ENCODE measurements at places on chromosomes 1 and 21.

GRCh38 chr1:230062521-230062920 is 4.5 kb upstream of the GALNT2 start:
- no peak for DNase-seq

GRCh38 chr21:31287201-31287600 is 56.9 kb downstream of the TIAM1 start:
- DNase-seq: no peak

GRCh38 chr1:233252441-233252840 is 43.1 kb downstream of the PCNX2 start:
- DNase-seq: no peak

DNA sequence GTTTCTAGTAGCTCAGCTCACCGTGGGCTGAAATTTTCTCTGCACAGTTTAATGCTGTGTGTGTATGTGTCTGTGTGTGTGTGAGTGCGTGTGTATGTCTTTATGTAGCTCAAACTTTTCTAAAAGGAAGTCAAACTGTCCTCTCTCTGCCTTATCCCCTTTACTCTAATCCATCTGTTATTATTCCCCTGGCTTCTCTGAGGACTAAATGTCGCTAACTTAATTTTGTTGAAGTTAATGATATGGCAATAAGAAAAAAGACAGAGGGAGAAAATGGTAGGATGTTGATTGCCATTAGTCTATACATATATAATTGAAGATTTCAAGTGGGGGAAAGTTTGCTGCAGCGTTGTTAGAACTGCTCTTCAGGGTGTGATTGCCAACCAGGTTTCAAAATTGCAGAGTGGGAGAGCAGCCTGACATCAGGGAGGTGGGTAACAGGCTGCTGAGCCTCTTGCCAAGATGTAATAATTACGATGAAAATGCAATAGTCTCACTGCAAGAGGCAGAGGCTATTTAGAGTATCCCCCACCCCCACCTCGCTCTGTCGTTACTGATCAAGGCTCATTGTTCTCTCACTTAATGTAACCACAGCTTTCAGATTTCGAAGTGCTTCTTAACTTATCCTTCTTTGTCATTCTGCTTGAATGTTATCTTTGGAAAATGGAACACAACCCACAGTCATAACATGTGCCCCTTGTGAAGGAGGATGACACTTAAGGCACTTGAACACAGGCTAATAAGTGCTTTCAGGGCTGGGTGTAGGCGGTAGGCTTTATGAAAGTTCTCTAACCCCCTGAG is 559.0 kb upstream of the PLXNA2 start:
- DNase-seq: no peak

DNA sequence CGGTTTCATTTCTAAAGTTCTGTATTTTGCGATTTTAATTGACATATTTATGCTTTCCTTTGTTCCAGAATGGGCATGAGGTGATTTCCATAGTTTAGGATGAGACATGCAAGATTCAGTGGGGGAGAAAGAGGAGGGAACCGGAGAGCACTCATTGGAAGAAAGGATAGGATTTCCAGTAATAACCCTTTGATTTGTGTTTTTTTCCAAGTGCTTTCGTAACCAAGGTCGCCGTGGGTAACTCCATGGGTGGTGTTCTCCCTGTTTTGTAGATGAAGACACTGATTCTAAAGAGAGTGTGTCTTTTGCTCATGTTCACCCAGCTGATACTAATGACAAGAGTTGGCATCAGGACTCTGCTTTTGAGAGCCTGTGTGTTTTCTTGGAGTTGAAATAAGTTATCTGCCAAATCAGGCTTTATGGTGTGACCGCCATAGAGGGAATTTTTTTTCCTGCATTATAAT is 170.1 kb downstream of the DHRS3 start:
- peak; percentile 91 for DNase-seq

GRCh38 chr1:169914531-169914930 is 20.8 kb upstream of the SCYL3 start:
- DNase-seq: peak; percentile 56

- DNase-seq: peak; percentile 81
These were observed 604.8 kb upstream of the ADAMTS5 start for GRCh38 chr21:27571706-27572105.

DNA sequence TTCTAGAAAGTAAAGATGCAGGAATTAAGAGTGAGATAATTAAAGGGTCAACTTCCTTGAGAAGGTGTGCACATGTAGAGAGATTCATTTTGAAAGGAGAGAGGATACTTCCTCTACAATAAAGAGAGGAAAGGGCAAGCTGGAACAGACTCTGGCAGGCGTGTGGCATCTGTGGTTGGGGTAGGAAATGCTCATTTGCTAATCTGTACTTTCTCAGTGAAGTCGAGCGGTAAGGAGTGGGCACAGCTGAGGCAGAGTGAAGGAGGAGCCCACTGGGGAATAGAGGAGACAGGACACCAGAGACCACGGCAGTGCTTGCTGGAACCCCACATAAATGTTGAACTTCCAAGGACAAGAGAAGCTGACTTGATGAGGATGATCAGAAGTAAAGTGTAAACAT is 49.1 kb downstream of the PCSK9 start:
- DNase-seq: no peak

DNA sequence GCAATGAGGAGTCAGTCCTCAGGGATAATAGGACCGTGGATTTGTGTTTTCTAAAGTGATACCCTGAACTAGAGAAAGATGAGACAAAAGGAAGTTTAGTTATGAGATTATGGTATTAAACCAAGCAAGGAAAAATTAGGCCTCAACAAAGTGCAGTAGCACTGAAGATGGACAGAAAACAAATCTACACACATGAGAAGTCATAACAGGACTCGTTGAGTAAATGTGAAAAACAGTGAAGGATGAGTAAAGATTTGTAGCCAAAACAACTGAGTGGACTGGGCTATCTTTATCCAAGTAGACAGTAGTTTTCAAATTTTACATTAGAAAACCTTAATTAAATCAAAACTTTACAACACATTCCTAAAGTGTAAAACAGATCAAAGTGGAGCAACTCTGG is 15.0 kb downstream of the EPRS1 start:
- DNase-seq: no peak

DNA sequence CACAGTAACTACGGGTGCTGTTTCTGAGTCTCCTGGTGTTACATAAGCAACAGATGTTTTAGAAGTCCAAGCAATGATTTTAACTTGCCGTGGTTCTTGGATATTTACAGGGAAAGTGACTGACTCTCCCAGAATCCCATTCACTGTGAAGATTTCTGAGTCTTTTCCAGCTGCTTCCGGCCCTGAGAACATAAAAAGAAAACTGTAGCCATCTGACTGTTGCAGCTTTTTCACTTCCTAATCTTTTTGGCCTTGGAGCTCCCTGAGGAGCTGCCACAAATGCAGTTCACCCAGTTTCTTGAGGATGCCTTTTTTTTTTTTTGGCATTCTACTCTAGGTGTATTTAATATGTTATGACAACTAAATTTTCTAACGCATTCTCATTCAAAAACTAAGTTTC is 13.7 kb downstream of the CD84 start:
- no peak for DNase-seq

DNA sequence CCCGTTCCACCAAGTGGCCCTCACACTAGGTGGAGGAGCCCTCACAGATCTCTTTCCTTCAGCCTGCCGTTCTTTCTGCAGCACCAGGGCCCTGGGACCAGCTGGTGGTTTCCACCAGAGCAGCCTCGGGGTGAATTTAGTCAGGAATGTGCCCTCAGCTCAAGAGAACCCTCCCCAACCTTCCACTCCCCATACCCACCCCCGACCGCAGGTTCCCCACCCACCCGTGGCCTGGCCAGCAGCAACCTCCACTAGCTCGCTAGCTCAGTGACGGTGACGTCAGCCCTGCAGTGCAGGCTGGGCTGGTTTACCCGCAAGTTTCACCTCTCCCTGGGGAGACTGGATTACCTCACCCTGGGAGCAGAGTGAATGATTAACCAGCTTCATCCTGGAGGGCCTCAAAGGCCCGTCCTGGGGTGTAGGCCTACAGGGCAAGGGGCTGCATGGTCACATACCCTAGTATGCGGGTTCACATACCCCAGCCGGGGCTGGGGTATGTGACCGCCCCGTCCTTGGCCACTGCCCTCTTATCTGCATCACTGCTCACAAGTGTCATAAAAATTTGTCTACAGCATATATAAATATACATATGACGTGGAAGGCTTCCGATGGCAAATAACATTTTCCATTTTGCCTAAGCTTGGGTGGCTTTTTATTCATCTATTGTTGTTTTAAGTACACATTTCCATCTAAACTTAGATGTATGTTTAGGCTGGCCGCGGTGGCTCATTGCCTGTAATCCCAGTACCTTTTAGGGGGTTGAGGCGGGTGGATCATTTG is 24.5 kb downstream of the ELF3 start:
- peak; percentile 95 for DNase-seq

GRCh38 chr1:100265562-100265930 is 470 bp upstream of the RTCA start:
- peak; percentile 39 for DNase-seq

DNA sequence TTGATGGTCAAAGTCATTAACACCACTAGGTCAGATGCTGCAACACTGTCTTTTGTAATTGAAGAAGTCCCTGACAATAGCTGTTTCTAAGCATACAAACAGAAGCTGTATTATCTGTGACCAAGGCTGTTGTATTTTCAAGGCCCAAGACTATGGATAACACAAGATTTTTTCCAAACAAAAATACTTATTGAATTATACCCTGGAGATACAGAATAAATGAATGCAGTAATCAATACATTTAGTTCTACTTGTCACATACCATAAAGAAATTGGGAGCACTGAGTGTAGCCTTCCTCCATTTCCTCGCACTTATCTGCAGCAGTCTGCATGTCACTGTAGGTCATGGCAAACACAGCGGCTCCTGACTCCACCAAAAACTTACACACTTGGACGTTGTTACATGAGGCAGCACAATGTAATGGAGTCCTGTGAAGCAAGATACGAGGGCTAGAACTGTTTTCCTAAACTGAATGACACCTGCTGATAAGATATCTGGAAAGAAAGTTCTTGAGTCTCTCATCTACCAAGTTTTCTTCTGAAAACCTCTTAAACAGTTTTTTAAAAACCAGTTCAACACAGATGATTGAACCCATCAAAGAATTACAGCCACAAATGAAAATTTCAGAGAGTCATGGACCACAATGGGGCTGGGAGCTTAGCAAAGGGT is 56.9 kb downstream of the TP53BP2 start:
- DNase-seq: no peak

- DNase-seq: no peak
These were observed 832.3 kb downstream of the LTN1 start for GRCh38 chr21:28160378-28160777.

DNA sequence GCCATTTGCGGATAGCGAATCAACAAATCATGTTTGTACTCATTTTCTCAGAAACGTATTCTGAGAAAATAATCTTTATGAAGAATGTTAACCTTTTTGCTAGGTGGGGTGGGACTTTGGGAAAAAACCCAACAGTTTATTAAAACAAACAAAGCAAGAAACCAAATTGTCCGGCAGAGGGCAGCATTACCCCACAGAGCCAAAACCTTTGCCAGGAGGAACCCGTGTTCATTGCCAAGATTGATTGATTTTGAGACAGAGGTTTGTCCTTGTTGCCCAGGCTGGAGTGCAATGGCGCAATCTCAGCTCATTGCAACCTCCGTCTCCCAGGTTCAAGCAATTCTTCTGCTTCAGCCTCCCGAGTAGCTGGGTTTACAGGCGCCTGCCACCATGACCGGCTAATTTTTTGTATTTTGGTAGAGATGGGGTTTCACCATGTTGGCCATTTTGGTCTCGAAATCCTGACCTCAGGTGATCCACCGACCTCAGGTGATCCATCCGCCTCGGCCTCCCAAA is 70.8 kb upstream of the RHOU start:
- DNase-seq: peak; percentile 64

DNA sequence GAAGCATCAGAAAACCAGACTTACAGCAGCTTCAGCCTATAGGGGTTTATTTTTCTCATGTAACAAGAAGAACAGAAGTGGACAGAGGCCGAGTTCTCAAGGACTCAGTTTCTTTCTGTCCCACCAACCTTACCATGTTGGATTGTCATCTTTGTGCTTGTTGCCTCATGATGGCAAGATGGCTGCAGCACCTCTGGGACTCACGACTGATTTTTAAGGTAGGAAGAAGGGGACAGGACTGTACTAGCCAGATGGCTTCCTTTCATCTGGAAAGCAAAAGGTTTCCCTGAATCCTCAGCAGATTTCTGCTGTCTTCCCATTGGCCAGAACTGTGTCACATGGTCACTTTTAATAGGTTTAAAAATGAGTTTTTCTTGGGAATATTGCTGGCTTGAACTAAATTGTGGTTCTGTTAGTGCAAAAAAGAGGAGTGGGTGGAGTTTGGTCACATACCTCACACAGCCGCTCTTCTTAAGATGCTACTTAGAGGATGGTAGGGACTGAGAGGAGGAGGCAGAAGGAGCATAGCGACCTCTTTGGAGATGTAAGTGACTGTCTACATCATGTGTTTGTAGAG is 48.1 kb upstream of the ENAH start:
- peak; percentile 51 for DNase-seq

DNA sequence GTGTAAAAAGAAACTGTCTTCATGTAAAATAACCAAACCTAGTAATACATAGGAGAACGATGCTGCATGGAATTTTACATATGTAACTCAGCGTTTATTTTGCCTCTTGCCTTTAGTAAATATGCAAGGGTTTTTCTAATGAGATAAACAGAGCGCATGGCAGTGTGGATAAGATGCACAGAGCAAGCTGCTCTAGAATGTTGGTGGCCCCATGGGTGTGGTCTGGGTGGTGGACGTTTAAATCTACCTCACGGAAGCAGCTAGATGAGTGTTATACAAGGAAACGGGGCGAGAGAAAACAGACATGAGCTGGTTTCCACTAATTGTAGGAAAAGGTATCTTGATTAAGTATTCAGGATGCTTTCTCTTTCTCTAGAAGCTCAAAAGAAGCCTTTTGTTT is 205.9 kb downstream of the DSCAM start:
- no peak for DNase-seq

- no peak for DNase-seq
These were observed 155.4 kb upstream of the KCND3 start for GRCh38 chr1:112144733-112145426.

- DNase-seq: no peak
These were observed 147.8 kb downstream of the SLC45A1 start for GRCh38 chr1:8465692-8466091.

DNA sequence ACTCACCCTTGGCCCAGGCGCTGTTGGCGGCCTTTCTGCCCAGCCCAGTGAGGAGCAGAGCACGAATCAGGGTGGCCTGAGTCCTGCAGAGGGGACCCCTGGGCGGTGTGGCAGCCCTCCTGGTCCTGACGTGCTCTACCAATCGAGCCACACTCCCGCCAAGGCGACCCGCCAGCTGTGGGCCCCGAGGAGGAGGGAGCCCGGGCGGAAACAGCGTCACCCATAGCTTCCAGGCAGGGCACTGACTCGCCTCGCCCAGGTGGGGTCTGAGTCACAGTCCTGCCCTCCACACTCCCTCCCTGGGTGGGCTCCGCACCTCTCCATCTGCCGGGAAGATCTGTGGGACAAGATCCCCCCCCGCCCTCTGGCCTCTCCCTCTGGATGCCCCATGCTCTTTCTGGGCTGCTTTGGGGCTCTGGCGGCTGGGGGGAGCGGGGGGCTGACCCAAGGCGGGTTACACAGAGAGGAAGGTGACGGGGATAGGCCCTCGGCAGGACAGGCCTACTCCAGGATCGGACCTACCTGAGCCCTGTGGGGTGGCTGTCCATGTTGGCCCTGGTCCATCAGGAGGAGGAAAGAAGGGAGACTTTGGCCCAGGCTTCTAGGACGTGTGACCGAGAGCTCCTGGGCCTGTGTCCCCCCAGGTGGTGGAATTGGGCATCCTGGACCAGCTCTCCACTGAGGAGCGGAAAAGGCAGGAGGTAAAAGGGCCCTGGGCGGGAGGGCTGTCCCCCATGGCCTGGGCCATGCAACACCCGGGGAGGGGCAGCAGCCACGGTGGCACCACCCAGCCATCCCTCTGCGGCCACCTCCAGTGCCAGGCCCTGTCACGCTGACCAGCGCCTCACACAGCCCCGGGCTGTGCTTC is 14.0 kb downstream of the ARHGEF16 start:
- no peak for DNase-seq

All from fibroblast of skin of right quadriceps (primary cell).